Right cardiac atrium (tissue), 5 donors: ENCODE measurements at places on chromosomes 11 and 22. TPM values are rescaled to one million over a fixed set of nuclear protein-coding genes. Genes with fewer than 3 reads are reported as not detected.

The SMPD1 gene
- 57.9 TPM for polyA plus RNA-seq

The C11orf16 gene
- not detected for polyA plus RNA-seq

The CCDC87 gene
- 0.43 TPM for polyA plus RNA-seq

The PANX2 gene
- 0.68 TPM for polyA plus RNA-seq

The PRAME gene
- 0.05 TPM for polyA plus RNA-seq

The GGTLC2 gene
- not detected for polyA plus RNA-seq

The SERPING1 gene
- polyA plus RNA-seq: 268 TPM

The FOLR3 gene
- not detected for polyA plus RNA-seq

The MUC5AC gene
- polyA plus RNA-seq: not detected

The MYOD1 gene
- not detected for polyA plus RNA-seq

The TIMM10B gene
- polyA plus RNA-seq: 18.8 TPM

The PDE2A gene
- polyA plus RNA-seq: 43.1 TPM

The OR9G4 gene
- not detected for polyA plus RNA-seq

The TUB gene
- 10.0 TPM for polyA plus RNA-seq

The ARFGAP2 gene
- polyA plus RNA-seq: 39.8 TPM

The DEUP1 gene
- polyA plus RNA-seq: not detected

The OR10G8 gene
- not detected for polyA plus RNA-seq

The HORMAD2 gene
- polyA plus RNA-seq: not detected

The OR52I2 gene
- not detected for polyA plus RNA-seq

The SLC43A1 gene
- polyA plus RNA-seq: 8.4 TPM

The LRRC56 gene
- 0.48 TPM for polyA plus RNA-seq

The APIP gene
- polyA plus RNA-seq: 26.6 TPM

The C11orf42 gene
- polyA plus RNA-seq: not detected

The CCDC73 gene
- polyA plus RNA-seq: not detected

The OR10S1 gene
- not detected for polyA plus RNA-seq

The CST6 gene
- polyA plus RNA-seq: 2.1 TPM
